ENCODE measurements at places on chromosomes 1 and 21.

- peak; percentile 80 for DNase-seq
Observed at GRCh38 chr1:41573785-41574713, 89.6 kb upstream of the EDN2 start.

DNA sequence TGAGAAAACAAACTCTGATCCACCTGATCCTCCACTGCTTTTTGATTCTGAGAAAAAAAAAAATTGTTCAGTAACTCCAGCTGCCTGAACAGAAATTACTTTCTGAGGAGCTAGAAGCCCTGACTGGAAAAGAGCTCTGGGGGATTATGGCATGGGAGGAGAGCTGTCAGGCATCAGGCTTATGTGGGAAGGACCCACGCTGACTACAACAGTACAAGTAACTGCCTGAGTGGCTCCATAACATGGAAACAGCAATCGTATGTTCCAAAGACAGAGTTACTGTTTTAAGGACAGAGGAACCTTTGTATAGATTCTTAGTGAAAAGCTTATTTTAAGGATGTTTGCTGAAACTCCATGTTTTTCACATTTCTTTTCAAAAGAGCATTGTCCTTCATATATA is 1.2 kb upstream of the ANGPTL7 start:
- no peak for DNase-seq

DNA sequence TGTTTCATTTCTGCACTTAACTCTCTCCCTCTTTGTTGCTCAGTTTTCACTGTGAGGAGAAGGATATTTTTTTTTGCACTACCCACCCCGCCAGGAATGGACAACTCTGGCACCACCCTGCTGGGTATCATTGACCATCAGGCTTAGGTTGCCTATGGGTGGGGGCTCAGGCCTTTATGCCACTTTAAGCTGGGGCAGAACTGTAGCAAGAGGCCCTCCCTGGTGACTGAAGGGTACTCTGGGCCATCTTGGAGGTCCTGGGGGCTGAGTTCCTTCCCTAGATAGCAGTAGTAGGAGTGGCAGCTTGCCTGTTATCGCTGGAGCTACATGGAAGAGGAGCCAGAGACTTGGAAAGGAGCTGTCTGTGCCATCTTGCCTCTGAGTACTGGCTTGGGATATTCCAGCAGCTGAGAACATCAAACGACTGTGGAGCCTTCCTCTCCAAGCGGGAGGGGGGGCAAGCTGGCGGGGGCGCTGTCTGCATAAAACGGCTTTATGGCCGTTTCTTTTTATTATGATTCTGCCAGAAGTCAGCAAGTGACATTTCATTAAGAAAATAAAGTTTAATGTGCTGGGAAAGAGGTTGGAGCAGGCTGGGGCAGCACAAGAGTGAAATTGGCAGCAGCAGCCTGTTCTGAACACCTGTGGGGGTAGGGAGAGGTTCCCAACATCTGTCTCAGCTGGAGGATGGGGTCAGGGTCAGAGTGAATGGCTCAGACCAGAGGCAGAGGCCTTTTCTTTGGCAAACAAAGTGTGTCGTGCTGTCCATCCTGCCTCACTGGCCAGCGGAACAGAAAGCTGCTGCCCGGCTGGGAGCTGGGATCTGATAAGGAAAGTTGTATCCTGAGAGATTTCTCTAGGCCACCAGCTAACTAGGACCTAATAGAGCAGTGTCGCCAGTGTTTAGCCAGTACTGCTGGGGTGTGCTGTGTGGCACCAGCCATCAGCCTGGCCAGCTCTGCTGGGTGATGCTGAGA is 32.9 kb downstream of the TMEM53 start:
- DNase-seq: no peak

DNA sequence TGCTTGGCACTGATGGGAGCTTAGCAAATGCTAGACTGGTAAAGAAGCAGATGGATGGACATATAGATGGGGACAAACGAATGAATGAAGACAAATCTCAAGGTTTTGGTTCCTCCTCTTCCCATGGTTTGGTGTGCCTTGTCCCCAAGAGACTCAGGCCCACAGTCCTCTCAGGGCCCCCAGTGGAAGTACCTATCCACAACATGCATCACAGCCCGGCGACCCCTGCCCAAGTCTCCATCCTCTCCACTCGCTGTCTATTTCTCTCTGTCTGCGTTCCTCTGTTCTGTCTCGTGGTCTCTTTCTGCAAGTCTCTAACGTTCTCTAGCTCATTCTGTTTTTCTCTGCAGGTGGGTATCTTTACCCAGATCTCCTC is 85.8 kb downstream of the GLIS1 start:
- DNase-seq: no peak

DNA sequence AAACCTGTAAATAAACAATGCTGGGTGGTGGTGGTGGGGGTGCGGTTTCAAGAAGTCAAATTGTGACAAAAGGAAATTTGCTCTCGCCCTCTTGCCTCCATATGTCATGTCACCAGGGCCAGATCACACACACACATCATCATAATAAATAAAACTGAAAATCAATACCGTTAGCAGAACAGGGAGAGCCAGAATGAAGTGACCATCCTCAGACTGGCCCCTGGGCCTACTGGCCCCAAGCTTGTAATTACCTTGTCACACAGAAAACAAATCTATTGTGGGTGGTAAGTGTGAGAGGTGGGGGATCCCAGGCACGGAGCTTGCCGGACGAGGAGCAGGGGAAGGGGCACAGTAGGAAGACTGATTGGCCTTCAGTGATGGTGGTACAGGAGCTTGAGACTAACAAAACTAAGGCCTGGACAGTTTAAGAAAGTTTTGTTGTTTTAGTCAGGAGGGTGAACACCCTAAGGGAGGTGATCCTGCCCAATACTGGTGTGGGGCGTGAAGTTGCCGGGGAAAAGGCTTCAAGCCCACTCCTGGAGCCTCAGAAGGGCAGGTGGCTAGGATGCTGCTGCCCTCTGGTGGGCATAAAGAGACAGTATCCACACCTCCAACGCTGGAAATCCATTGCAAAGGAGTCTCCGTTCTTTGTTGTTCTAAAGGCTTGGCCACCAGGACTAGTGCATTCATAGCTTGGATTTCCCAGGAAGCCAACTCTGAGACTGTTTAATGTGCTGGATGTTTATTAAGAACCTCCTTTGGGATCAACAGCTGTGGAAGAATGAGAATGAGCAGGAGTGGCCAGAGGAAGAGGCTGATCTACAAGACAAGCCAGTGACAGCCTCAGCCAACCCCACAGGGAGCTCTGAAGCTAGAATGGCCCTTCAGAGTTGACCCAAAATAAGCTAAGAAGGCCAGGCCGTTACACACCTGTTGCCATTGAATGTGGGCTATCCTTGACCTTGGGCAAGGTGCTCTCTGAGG is 8.1 kb upstream of the C1orf216 start:
- DNase-seq: peak; percentile 63

DNA sequence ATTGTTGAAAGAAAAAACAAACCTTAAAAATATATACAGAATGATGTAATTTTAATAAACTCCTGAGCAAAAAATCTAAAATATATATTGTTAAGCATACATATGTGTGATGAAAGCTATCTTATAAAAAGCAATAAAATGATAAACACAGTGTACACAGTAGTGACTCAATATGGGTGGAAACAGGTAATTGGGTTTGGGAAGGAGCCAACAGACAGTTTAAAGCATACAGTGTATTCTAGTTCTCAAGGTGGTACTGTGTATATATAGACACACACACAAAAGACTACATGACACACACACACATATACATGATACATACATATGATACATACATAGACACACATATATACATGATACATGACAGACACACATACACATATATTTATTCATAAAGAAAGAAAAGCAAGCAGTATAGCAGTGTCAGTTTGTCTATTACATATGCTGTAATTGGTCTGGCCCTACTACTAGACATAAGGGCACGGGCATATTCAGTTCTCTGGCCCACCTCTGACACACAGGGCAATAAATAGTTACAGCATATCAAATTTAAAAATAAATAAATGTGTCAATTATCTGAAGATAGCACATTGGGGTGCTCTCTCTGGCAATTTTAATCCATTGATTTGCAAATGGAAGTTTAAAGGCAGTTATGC is 330.2 kb downstream of the S1PR1 start:
- no peak for DNase-seq

- no peak for DNase-seq
Observed at GRCh38 chr21:34781526-34781925, 112.7 kb downstream of the CLIC6 start.
